Left forelimb (tissue), 1 donor: ENCODE measurements at places on chromosomes 12 and 14.

- no peak for DNase-seq
These were observed 1.6 kb downstream of the LRRC74A start for GRCh38 chr14:76827696-76828296.

DNA sequence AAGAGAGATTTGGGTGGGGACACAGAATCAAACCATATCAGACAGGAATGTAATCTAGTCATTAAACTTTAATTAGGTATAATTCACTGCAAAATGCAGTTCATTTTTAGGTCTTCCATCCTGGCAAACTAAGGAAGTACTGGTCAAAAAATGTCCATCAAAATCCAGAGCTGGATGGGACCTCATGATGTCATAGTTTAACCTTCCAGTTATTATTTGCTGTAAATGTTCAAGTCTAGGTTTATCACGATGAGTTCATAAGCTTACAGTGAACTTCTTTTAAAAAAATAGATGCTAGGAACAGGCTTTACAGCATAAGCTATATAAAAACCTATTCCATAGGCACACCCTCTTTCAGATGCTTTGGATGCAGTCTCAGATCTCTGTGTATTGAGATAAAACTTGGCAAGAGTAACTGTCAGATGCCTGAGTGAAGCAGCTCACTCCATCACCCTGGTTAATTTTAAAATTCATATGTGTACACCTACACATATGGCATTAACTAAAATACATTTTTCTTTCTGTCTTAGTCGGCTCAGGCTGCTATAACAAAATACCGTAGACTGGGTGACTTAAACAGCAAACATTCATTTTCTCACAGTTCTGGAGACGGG is 7.9 kb downstream of the SSPN start:
- DNase-seq, result no peak

GRCh38 chr12:9707864-9708808 is 24.8 kb downstream of the CLECL1 start:
- no peak for DNase-seq

GRCh38 chr12:110619534-110619953 is 5.6 kb downstream of the TCTN1 start:
- DNase-seq, result no peak

DNA sequence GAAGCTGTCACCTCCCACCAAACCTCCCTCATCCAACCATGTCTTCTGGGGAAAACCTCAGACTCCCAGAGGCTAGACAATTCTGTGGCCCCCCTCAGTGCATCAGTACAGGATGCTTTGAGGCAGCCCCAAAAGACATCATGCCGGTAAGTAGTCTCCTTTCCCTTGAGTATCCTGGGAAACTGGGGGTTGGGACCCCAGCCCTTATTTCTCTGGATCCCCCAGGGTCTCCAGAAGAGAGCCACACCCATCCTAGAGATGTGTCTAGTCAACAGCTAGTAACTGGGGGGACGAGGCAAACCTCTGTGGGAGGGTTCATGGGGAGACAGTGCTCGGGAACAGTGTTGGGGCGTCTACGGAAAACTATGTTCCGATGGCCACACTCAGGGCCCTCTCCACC is 974.2 kb upstream of the TMEM132C start:
- no peak for DNase-seq

- DNase-seq, result no peak
These were observed 165.9 kb downstream of the TMTC3 start for GRCh38 chr12:88307961-88308360.

- no peak for DNase-seq
These were observed 73.9 kb downstream of the ANO4 start for GRCh38 chr12:100868487-100868886.

DNA sequence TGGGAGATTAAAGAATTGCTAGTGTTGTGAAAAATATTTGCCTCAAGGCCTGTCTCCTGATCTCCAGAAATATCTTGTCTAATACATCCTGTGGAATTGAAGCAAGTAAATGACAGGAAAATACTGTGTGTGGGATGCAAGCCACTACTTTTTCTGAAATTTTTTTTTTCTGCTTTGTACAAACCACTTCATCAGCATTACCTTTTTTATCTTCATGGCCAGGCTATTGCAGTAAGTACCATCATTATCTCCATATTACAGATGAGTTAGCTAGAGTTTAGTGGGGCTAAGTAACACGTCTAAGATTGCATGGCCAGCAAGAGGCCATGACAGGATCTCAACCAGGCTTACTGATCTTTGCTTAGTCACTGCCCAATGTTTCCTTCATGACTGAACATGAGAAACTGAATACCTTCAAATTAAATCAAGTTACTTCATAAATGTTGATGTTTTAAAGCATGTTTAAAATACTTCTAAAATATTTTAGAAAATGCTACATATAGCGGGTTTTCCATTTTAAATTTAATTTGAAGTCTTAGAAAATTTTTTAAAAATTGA is 273.7 kb downstream of the SLC6A15 start:
- DNase-seq, result no peak
